ENCODE measurements at places on chromosomes 3 and 15.
A peak's percentile ranks its signal among the peaks of the same experiment; 100 is the strongest.

- DNase-seq: no peak
Measured at GRCh38 chr3:167691366-167691765, 37.6 kb upstream of the WDR49 start.

DNA sequence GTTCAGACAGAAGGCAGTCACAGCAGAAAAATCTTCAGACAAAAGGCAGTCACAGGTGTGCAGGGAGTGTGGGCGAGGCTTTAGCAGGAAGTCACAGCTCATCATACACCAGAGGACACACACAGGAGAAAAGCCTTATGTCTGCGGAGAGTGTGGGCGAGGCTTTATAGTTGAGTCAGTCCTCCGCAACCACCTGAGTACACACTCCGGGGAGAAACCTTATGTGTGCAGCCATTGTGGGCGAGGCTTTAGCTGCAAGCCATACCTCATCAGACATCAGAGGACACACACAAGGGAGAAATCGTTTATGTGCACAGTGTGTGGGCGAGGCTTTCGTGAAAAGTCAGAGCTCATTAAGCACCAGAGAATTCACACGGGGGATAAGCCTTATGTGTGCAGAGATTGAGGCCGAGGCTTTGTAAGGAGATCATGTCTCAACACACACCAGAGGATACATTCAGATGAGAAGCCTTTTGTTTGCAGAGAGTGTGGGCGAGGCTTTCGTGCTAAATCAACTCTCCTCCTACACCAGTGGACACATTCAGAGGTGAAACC, 27.6 kb downstream of the ZNF589 start:
- DNase-seq: no peak

DNA sequence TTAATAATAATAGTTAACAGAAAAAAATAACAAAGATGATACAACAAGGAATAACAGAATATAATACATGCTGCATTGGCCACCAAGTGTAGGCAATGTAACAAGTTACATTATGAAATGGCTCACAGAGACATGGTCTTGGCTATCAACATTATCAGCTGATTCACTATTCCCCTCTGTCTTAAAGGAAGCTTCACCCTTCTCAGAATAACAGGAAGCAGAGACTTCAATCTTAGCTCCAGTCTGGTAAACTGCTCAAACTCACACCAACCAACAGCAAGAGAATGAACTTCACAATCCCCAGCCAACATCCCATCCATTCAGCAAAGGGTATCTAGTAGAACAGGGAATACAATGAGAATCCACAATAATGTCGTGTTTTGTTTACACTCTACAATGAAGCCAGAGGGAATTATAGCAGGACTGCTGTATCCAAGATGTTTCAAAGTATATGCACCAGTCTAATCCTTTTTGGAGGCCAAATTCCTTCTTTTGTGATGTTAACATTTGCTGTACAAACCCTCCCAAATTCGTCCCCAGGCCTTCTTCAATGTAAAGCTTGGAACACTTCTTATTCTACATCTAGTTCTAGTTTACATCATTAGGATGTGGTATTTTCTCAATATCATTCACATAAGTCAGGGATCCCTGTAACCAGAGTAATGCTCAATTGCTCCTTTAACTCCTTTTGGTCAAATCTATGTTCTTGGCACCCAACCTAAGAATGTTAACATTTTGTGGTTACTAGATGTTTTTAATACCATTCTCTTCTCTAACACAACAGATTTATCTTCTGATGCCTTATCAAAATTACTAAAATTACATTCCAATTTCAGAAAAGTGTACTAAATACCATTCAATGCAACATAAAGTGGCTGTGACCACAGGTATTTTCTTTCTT, 52.4 kb upstream of the CMSS1 start:
- no peak for DNase-seq

DNA sequence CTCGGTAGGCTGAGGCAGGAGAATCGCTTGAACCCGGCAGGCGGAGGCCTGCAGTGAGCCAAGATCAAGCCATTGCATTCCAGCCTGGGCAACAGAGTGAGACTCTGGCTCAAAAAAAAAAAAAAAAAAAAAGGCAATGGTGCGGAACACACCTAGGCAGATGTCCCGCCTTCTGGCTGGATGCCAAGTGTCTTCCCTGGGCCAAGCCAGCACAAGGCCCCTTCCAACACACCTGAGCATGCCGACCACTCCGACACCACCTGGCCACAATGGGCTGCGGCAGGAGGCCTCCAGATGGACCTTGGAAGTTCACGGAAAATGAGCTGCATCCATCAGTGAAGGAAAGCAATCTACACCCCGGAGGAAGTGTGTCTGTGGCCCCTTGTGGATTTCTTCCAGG, 19.0 kb downstream of the NUP210 start:
- no peak for DNase-seq

- DNase-seq: peak; percentile 66
Measured at GRCh38 chr15:63891079-63891767, 57.5 kb upstream of the HERC1 start.

DNA sequence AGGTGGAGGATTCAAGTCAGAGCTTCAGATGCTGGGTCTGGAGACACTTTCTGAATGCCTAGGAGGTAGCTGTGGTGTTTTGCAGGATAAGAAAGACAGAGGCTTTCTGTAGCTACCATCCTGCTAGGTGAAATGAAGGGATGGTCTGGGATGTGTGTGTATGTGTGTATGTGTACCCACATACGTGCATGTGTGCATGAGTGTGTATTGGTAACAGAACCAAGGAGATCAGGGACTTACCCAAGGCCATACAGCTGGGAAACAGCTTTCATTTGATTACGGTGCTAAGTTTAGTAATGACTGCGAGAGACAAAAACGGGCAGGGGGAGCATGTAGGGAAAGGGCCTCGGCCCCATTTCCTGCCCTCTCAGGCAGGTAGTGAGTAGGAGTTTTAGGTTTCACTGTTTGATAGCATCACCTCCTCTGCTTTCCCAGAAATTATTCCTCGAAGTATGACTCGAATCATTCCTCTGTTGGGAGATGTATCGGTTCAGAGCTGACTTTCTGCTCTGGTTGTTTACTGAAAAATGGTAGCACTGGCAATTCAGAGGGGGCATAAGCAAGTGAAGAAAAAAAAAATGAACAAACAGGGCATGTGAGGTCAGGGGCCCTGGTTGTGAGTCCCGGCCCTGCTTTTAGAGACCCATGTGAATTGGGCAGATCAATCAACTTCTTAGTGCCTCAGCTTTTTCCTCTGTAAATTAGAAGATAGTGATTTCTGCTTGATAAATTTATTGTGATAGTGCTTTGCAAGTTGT, 130.7 kb downstream of the LPP start:
- DNase-seq: no peak

- no peak for DNase-seq
Measured at GRCh38 chr3:32354362-32354778, 37.3 kb upstream of the CMTM7 start.

DNA sequence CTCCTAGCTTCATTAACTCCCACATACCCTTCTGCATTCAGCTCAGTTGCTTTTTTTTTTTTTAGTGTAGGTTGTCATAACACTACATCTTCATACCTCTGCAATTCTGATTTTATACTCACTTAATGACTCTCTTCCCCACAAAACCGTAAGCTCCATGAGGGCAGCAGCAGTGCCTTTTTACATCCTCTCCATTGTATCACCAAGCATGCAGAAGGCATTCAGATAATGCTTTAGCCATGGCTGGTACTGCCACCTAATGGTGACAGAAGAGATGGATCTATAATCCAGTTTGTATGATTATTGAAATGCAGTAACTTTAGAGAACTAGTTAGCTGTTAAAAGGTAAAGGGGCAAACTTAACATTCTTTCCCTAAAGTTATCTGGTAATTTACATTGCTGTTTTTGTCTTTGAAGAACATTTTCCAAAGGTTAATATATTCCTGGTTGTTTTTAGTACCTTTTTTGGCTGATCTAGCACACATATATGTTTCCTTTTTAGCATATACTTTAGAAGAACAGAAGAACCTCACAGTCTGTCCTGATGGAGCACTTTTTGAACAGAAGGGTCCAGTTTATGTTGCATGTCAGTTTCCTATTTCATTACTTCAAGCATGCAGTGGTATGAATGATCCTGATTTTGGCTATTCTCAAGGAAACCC, 36.8 kb downstream of the ATP1B3 start:
- no peak for DNase-seq

DNA sequence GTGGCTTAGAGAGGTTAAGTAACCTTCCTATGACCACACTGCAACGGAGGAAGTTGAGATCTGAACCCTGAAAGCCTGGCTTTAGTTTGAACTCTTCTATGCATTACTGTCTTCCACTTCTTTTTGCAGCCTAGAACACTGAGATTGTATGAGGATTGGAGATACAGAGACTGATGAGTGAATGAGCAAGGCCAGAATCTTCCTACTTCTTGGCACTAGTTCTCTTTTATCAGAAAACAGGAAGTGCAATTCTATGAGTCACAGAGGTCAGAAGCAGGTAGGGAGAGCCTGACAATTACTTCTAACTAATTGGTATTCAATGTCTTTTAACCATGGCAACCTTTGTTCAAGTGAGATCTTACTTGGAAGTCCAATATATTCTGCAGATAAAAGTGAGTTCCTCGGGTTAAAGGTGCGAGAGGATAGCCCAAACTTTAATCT, 219.0 kb downstream of the SHQ1 start:
- no peak for DNase-seq

DNA sequence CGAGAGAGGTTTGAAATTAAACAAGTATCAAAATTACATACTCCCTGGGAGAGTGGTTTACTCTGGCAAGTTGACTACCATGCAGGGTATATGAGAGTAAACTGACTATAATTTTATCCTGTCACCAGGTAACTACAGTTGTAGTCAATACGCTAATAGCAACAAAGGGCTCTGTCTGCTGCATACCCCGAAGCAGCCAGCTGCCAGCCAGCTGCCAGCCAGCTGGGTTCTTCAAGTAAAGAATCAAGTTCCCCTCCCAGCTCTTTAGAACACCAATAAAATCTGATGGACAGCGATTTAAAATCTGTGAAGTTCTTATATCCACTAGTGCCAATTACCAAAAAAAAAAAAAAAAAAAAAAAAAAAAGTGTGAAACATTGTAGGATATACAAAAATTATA, 417.7 kb upstream of the CFAP20DC start:
- DNase-seq: no peak

DNA sequence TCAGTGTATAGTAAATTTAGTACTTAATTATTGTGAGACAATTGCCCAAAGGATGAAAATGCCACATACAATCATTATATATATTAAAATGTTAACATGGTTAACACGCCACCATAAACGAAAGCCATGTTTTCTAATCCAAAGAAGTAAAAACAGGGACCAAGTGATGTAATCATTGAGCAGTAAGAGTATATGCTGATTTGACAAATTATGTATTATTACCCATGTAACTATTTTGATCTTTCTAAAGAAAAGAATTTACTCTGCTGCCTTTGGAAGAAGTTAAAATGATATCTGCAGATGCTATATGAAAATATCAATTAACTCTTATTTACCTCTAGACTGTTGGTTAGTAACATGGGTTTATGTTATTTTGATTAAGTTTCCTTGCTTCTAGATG, 150.2 kb downstream of the NAALADL2 start:
- DNase-seq: no peak

DNA sequence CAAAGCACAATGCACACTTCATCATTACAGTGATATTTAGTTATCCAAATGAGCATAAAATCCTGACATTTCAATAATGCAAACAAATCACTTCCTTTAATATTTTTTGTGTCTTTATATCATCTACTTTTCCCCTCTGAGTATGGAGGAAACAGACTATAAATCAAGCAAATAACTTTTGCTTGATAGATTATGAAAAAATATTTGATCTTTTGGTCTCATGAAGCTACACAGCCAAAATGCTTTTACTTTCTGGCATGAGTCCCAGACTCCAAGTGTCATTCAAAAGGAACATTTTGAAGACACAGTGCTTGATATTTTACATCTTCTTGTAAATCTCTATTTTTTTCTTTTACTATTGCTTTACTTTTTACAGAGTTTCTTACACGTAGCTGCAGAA, 215.3 kb upstream of the ROBO1 start:
- DNase-seq: no peak

GRCh38 chr15:71529361-71529760, 281.0 kb upstream of the NR2E3 start:
- no peak for DNase-seq

- no peak for DNase-seq
Measured at GRCh38 chr15:58258501-58259292, 120.5 kb downstream of the AQP9 start.

DNA sequence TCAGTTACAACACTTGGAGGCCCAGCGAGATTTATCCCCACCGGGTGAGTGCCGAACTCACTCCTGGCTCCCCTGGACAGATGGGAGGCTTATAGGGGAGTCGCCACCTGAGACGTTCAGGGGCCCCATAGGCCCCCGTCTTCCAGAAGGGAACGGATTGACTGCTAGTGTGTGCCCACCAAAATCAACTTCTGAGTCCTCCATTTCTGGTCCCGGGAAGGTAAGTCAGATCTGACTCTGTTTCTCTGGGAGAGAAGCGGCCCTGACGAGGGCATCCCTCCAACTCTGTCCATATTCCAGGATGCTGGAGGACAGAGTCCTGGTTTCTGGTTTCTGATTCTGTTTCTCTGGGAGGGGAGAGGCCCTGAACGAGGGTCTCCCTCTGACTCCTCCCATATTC, 44.3 kb downstream of the ZBTB11 start:
- no peak for DNase-seq

DNA sequence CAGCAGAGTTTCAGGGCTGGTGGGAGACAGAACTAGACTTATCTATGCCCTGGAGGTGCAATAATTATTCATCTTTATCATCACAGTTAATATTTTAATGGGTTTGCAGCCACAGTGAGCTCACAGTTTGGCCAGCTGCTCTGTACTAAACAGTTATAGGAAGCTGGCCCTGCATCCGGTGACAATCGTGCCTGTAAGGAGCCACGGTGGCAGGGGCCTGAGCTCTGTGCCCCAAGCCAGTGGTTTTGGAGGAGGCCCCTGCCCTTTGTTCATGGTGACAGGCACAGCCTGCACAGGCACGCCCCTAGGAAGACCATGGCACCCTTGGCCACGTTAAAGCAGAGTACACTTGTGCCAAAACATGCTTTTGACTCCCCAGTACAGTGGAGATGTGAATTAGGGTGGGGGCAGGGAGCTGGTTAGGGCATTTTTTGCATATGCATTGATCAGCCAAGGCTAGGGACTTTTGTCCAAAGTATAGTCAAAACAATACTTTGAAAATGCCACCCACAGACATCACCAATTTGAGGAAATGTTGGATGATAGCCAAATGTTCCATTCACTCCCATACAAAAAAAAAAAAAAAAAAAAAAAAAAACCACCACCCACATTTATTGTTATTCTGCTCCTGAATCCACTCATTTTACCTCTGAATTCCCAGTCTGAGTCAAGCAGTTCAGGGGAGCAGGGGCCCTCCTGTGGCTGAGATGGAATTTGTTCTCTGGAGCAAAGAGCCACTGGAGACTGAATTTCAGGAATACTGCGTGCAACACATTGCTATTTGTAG, 3.4 kb upstream of the RFTN1 start:
- no peak for DNase-seq
